Neural crest cell (in vitro differentiated cells): ENCODE measurements at places on chromosomes 4 and X. TPM values are rescaled to one million over a fixed set of nuclear protein-coding genes. Genes with fewer than 3 reads are reported as not detected.

DNA sequence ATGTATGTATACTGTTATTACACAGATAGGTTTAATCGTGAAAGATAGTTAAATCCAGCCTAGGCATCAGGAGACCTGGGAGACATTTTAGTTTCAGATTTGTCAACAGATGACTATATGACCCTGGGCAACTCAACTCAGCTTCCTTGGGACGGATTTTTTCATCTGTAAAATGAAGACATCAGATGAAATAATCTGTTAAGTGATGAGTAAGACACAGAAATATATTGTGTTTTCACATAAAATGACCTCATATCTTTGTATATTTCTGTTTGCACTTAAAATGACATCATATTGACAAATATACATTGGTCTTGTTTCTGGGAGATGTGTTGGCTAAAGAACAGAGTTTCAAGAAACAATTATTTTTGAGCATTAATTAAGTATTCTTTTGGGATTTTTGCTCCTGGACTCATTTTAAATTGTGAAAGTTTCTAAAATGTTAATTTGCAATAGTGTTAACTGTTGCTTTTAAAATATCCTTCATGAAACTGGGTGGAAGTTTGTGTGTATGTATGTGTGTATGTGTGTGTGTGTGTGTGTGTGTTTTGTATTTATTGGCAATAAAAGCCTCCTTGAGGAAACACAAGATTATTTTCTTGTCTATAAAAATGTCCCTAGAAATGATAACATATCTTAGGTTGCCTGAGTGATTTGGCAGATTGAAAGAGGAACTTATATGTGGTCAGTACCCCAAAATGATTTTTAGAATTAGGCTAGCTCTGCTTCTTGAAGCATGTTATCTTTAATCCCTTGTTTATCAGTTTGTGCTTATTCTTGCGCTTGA, 29.1 kb upstream of the MMAA start:
- no peaks in the 10 kb centered on the region for H3K4me1 ChIP-seq
- H3K27ac ChIP-seq: peak overlapping the region; percentile 32
- peaks cover 5% of the 10 kb centered on the region for H3K36me3 ChIP-seq
- peaks cover 11% of the 10 kb centered on the region for H3K27me3 ChIP-seq
- no peak overlapping the region for H3K4me3 ChIP-seq

DNA sequence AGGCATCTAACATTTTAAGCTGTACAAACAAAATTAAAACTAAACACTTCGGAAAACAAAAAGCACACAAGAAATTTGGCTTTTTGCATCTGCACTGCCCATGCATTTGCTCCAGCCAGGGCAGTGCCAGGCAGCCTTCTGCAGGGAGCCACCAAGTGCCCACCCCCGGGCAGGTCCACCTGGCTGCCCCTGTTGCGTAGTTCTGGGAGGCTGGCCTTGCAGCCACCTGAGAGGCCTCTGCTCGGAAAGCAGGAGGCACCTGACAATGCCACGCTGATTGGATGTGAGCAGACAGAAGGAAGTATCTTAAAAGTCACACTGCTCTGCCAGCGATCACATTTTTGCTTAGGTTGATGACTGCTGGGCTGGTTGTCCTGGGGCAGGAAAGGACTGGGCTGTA, 3.5 kb downstream of the TMEM271 start:
- H3K4me3 ChIP-seq: no peak overlapping the region
- peaks cover 81% of the 10 kb centered on the region for H3K27me3 ChIP-seq
- H3K27ac ChIP-seq: no peak overlapping the region
- peaks cover 7% of the 10 kb centered on the region for H3K4me1 ChIP-seq

GRCh38 chr4:189807031-189807430, 133.6 kb upstream of the FRG1 start:
- H3K4me3 ChIP-seq: no peak overlapping the region
- peaks cover 19% of the 10 kb centered on the region for H3K36me3 ChIP-seq
- no peaks in the 10 kb centered on the region for H3K4me1 ChIP-seq
- no peak overlapping the region for H3K27ac ChIP-seq
- DNase-seq: no peak

- H3K4me3 ChIP-seq: peak overlapping the region; percentile 14
- peak; percentile 8 for DNase-seq
- H3K36me3 ChIP-seq: no peaks in the 10 kb centered on the region
- peak overlapping the region; percentile 76 for H3K27ac ChIP-seq
- no peaks in the 10 kb centered on the region for H3K27me3 ChIP-seq
- H3K4me1 ChIP-seq: peaks cover 19% of the 10 kb centered on the region
Measured at GRCh38 chr4:91064157-91064853, 937.1 kb downstream of the CCSER1 start.

DNA sequence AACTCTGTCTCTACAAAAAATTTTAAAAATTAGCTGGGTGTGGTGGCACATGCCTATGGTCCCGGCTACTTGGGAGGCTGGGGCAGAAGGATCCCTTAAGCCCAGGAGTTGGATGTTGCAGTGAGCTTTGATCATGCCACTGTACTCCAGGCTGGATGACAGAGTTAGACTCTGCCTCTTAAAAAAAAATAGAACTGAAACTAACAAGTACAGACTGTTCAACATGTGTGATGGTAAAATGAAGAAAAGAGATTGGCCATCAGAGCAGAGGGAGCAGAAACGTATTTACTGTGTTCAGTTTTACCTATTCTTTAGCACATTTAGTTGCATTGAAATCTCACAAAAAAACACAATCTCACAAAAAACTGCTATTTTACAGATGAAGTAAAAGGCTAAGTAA, 77.9 kb upstream of the NAP1L5 start:
- H3K4me1 ChIP-seq: peaks cover 4% of the 10 kb centered on the region
- no peak for DNase-seq
- H3K27ac ChIP-seq: no peak overlapping the region
- no peaks in the 10 kb centered on the region for H3K27me3 ChIP-seq
- H3K36me3 ChIP-seq: peaks cover 16% of the 10 kb centered on the region

GRCh38 chrX:45401923-45402322, 201.2 kb upstream of the DIPK2B start:
- peaks cover 7% of the 10 kb centered on the region for H3K36me3 ChIP-seq
- no peak overlapping the region for H3K27ac ChIP-seq
- H3K4me3 ChIP-seq: no peak overlapping the region
- DNase-seq: no peak
- H3K4me1 ChIP-seq: peaks cover 9% of the 10 kb centered on the region
- no peaks in the 10 kb centered on the region for H3K27me3 ChIP-seq

GRCh38 chr4:80903020-80903419, 127.5 kb upstream of the BMP3 start:
- H3K27ac ChIP-seq: no peak overlapping the region
- no peak overlapping the region for H3K4me3 ChIP-seq
- no peaks in the 10 kb centered on the region for H3K4me1 ChIP-seq
- DNase-seq: no peak

DNA sequence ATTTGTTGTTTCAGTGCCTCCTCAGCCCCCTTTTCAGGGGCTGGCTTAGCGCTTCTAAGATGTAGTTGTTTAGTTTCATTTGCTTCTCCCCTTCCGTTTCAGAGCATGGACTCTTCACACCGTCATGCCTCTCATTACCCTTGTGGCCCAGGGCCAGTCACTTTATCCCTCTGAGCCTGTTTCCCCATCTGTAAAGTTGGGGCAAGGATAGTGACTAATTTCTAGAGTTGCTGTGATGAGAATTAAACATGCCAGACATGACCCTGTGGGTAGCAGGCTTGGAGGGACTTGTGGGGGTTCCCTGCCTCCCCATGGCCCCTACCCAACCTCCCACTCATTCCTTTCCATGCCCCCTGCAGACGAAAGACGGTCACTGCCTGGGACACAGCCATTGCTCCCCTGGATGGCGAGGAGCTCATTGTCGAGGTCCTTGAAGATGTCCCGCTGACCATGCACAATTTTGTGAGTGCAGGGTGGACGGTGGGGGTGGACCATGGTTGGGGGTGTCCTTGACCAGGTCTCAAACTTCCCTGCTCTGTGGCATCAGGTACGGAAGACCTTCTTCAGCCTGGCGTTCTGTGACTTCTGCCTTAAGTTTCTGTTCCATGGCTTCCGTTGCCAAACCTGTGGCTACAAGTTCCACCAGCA, 3.6 kb downstream of the ARAF start:
- no peak overlapping the region for H3K27ac ChIP-seq
- peaks cover 21% of the 10 kb centered on the region for H3K4me1 ChIP-seq
- no peaks in the 10 kb centered on the region for H3K27me3 ChIP-seq
- H3K4me3 ChIP-seq: peak overlapping the region; percentile 54

DNA sequence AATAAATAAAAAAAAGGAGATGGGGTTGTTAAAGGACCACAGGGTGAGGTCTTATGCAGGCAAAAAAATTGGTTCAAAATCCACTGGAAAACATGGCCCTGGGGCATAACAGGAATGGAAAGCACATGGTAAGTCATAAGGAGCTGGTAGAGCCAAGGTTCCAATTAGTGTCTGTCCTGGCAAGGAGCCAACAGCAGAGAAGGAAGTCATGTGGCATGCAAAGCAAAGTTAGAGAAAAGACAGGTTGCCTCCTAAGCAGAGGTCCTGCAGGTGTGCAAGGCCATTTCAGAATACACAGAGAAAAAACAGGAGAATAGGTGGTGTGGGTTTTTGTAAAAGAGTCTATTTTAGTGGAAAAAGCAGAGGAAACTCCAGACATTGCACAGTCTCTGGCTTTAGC, 1881.7 kb downstream of the ARAP2 start:
- DNase-seq: no peak
- no peaks in the 10 kb centered on the region for H3K4me1 ChIP-seq
- no peaks in the 10 kb centered on the region for H3K36me3 ChIP-seq
- no peak overlapping the region for H3K27ac ChIP-seq
- H3K4me3 ChIP-seq: no peak overlapping the region
- H3K27me3 ChIP-seq: no peaks in the 10 kb centered on the region

DNA sequence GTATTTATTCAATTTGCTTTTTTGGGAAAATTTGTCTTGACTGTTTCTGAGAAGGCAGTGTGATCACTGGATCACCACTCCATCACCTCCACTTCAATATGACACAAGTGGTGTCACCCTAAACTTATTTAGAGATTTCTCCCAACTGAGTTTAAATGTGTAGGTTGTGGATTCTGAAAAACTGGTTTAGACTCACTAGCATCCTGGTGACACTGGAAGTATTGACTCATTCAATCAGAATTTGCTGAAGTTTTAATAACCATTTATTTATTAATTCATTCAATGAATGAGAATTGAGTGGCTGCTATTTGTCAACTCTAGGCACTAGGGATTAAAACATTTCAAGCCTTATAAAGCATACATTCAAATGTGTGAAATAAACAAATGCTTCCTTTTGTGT, 819.1 kb upstream of the EPHA5 start:
- no peak overlapping the region for H3K27ac ChIP-seq
- H3K4me1 ChIP-seq: no peaks in the 10 kb centered on the region
- H3K27me3 ChIP-seq: no peaks in the 10 kb centered on the region
- H3K4me3 ChIP-seq: no peak overlapping the region
- DNase-seq: no peak

The KIT gene
- total RNA-seq: 14.5 and 18.7 TPM in 2 replicates
